ENCODE measurements at places on chromosomes 16 and 17.

- no peak for DNase-seq
Observed at GRCh38 chr16:81502396-81503070, 57.9 kb downstream of the CMIP start.

GRCh38 chr16:84356591-84357116 lies 11.7 kb upstream of the ATP2C2 start:
- DNase-seq = no peak

DNA sequence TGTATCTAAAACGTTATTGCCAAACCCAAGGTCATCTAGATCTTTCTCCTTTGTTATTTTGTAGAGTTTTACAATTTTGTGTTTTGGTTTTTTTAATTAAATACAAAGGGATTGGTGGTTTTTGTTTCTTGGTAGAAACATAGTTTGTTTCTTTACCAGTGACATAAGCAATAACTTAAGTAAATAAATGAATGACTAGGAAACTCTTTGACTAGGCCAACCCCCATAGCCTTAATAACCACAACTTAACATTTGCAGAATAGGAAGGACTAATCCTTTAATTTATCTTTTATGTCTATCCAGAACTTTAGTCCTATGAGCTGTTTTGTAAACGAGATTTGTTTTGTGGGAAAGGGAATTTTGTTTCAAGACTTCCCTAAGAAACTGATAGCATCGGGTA lies 162.5 kb downstream of the PRKCA start:
- DNase-seq = no peak

DNA sequence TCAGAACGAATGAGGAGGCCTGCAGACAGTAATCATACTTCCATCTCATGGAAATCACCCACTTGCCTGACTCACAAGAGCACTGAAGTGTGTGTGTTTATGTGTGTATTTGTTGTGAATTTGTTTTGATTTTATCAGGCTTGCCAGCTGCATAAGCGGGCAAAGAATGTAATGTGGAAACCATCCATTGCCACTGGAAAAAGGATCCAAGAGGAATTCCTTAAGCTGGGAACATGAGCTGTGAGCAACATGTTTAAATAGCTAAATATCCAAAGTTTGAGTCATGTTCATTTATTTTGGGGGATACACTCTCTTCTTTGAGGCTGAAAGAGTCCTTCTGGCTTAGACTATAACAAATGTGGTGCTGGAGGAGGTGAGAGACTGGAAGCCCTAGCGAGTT lies 198.4 kb upstream of the TBX2 start:
- no peak for DNase-seq

GRCh38 chr17:77251622-77252183 lies 110.9 kb downstream of the SEC14L1 start:
- DNase-seq = no peak

GRCh38 chr17:17866897-17867296 lies 30.1 kb upstream of the SREBF1 start:
- no peak for DNase-seq

GRCh38 chr17:8729860-8730259 lies 14.8 kb downstream of the CCDC42 start:
- no peak for DNase-seq

GRCh38 chr17:47978324-47978723 lies 7.4 kb downstream of the CDK5RAP3 start:
- DNase-seq = peak; percentile 18

- peak; percentile 97 for DNase-seq
Observed at GRCh38 chr17:34414339-34414738, 51.3 kb upstream of the CCL1 start.

DNA sequence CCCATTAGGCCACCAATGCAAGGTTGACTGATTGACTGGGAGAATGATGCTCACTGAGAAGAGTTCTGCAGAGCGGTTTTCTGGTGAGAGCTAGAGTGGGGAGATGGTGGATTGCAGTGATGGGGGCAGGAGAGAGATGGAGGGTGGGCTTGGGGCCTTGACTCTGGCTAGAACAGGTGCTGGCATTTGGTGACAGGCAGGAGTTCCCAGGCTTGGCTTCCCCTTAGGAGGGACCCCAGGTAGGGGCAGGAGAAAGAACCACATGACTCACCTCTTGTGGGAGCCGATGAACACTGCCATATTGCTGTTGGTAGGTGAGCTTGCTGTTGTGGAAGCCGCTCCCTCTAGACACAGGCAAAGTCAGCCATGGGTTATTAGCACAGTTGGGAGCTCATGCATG lies 8.0 kb downstream of the CD300LB start:
- no peak for DNase-seq

- DNase-seq = no peak
Observed at GRCh38 chr16:81657224-81657623, 121.9 kb upstream of the PLCG2 start.

- DNase-seq = no peak
Observed at GRCh38 chr17:58367461-58367860, 15.5 kb upstream of the SUPT4H1 start.

All from DMS79 treated with DMSO at 0.1 percent for 48 hours (cell line).